ENCODE measurements at places on chromosomes 7 and 10. TPM values are rescaled to one million over a fixed set of nuclear protein-coding genes. Genes with fewer than 3 reads are reported as not detected.

GRCh38 chr7:107564553-107565298 lies 955 bp downstream of the DUS4L start:
- no peak for DNase-seq

- DNase-seq = no peak
Measured at GRCh38 chr10:72264536-72264935, 9.2 kb upstream of the DDIT4 start.

GRCh38 chr10:3238115-3238871 lies 65.7 kb upstream of the PITRM1 start:
- DNase-seq = no peak

Gene ANKRD7
- total RNA-seq = 1.8 TPM

DNA sequence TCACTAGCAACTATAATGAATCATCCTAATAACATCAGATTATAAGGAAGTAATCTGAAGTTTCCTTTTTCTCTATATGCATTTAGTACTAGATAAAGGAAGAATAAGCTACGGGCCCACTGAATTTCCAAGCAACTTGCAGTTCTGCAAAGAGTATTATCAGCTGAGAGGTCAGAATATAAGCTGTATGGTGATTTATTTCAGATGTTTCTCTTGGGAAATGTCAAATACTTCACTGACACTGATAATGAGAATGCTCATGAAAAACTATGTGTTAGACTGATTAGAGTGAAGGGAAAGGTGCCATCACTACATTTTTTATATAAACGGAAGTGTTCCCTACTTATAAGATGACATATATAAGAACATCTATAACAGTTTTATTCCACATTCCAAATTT lies 251.2 kb upstream of the HGF start:
- no peak for DNase-seq

GRCh38 chr7:53521638-53522184 lies 486.3 kb downstream of the POM121L12 start:
- DNase-seq = no peak

DNA sequence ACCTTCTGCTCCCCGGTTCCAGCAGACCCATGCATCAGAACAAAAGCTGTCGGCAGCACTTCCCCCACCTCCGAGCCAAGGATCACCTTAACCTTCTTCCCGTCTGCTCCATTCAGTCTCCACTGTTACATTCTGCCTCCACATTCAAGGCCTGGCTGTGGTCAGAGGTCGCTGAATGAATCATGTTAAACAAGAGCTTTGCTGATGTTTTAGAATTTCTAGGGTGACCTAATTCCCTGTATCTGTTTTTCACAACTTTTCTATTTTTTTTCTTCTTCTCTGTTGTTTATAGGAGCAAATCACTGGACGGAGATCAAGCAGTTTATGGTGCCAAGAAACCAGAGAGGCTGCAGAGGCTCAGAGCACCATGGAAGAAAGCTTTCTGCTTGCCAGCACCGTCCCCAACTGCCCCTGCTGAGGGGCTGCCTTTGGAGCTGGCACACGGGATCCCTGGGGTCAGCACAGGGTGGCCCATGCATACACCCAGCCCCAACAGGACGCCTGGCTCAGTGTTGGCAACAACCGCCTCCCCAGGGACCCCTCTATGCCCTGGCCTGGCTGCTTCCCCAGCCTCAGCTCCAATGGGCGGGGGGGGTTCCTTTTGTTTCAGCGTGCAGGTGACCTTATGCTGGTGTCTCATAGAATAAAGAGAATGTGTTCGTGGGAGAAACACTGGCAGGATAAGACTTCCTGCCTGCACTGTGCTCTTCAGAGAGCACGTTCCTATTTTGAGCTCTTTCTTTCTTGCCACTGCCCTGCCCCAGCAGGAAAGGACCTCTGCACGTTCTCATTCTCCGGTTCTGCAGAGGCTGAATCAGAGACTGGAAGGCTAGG lies 182.7 kb upstream of the LYZL2 start:
- no peak for DNase-seq

DNA sequence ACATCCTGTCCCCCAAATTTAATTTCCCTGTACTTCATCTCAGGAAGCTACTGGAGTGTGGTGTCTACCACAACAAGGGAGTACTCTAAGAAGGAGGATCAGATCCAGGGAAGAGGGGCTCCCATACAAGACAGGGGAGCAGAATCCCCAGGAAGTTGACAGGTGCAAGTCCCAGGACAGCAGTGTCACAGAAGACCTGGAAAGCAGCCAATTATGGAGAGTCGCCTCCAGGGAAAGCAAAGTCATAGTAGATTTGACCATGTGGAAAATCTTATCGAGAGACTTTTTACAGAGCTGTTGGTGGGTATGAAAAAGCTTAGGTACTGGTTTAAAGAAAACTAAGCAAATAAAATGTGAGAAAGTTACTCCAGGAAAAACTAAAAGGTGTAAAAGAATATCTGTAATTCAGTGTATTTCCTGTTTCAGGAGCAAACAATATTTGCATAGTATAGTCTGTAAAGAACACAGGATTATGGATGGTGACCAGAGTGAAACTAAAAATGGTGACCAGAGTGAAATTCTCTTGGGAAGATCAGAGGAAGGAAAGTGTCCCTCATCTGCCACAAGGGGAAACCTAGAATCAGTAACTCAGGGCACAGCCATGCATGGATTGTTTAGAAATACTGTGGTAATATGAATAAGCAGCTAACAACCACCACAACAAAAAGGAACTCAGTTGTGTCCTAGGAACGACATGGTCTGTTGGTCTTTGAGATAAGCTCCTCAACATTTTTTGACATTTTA lies 44.5 kb downstream of the LANCL2 start:
- DNase-seq = no peak

Gene ITGA8
- not detected for total RNA-seq

DNA sequence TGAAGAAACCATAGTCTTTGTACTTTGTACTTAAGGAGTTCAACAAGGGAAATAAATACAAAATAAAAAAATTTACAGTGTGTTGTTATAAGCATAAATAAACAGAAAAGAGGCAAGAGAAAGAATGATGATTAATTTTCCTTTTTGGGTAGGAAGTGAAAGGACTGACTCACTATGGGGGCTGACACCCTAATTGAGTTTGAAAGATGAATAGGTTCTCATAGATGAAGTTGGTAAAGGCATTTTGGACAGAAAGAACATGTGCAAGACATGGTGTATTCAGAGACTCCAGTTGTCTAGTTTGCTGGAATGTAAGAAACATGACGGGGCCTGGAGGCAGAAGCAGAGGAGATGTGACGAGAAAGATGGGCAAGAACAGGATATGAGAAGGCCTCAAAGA lies 83.7 kb downstream of the VPS50 start:
- DNase-seq = no peak

Data from CD8-positive, alpha-beta memory T cell (primary cell).